Stomach (tissue), 19 donors: ENCODE measurements at places on chromosomes 6 and 20. TPM values are rescaled to one million over a fixed set of nuclear protein-coding genes. Genes with fewer than 3 reads are reported as not detected.

GRCh38 chr6:10684618-10685017 is 9.8 kb downstream of the C6orf52 start:
- no peak overlapping the region for H3K4me3 ChIP-seq
- DNase-seq = no peak
- no peaks in the 10 kb centered on the region for H3K4me1 ChIP-seq
- no peaks in the 10 kb centered on the region for H3K36me3 ChIP-seq
- no peaks in the 10 kb centered on the region for H3K27me3 ChIP-seq
- no peak overlapping the region for H3K27ac ChIP-seq

- H3K4me3 ChIP-seq = no peak overlapping the region
- H3K36me3 ChIP-seq = no peaks in the 10 kb centered on the region
- no peaks in the 10 kb centered on the region for H3K4me1 ChIP-seq
- H3K27me3 ChIP-seq = no peaks in the 10 kb centered on the region
- DNase-seq = no peak
Observed at GRCh38 chr6:116672306-116672705, 3.7 kb upstream of the ZUP1 start.

Gene EFCAB8
- total RNA-seq = not detected

- H3K4me3 ChIP-seq = no peak overlapping the region
- H3K36me3 ChIP-seq = no peaks in the 10 kb centered on the region
- no peaks in the 10 kb centered on the region for H3K27me3 ChIP-seq
- H3K4me1 ChIP-seq = peaks cover 5% of the 10 kb centered on the region
- H3K27ac ChIP-seq = no peak overlapping the region
Observed at GRCh38 chr20:53768329-53768728, 174.7 kb upstream of the ZNF217 start.

GRCh38 chr6:164208371-164208770 is 793.9 kb downstream of the QKI start:
- no peak overlapping the region for H3K4me3 ChIP-seq
- no peaks in the 10 kb centered on the region for H3K36me3 ChIP-seq
- no peaks in the 10 kb centered on the region for H3K4me1 ChIP-seq
- no peak for DNase-seq
- no peaks in the 10 kb centered on the region for H3K27me3 ChIP-seq

GRCh38 chr6:156747715-156748114 is 29.5 kb upstream of the ARID1B start:
- no peaks in the 10 kb centered on the region for H3K36me3 ChIP-seq
- no peak for DNase-seq
- no peak overlapping the region for H3K4me3 ChIP-seq

DNA sequence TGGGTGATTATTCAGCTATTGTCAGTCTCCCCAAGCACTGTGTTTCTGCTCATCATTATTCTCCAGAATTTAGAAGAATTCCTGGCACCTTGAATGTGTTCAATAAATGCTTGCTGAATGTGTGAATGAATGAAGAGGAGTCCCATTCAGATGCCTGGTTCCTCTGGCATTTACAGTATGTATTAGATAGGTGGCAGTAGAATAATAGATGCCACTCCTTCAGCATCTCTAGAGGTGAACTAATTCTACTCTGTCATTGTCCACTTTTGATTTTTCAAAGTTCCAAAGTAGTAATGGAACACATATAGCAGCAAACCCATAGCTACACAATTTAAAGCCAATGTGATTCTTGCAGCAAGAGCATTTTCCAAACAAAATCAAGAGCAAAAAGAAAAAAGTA is 118.9 kb upstream of the CEP162 start:
- H3K36me3 ChIP-seq = no peaks in the 10 kb centered on the region
- H3K4me3 ChIP-seq = no peak overlapping the region
- H3K27me3 ChIP-seq = no peaks in the 10 kb centered on the region
- H3K27ac ChIP-seq = no peak overlapping the region
- DNase-seq = no peak

Gene SLC16A10
- 14.6 TPM for total RNA-seq

GRCh38 chr6:19836799-19837510 is at the start of gene ID4:
ID4 (plus strand) TSS chr6:19837370; CDS start chr6:19837755, 385 bp downstream.
- H3K4me1 ChIP-seq = peaks cover 21% of the 10 kb centered on the region
- DNase-seq = peak; percentile 98
- H3K4me3 ChIP-seq = peak within 1 kb of the TSS; percentile 80
- peaks cover 59% of the 10 kb centered on the region for H3K27me3 ChIP-seq
- no peaks in the 10 kb centered on the region for H3K36me3 ChIP-seq

GRCh38 chr6:40077736-40078135 is 143.5 kb upstream of the MOCS1 start:
- no peak for DNase-seq
- no peaks in the 10 kb centered on the region for H3K4me1 ChIP-seq
- no peaks in the 10 kb centered on the region for H3K36me3 ChIP-seq

DNA sequence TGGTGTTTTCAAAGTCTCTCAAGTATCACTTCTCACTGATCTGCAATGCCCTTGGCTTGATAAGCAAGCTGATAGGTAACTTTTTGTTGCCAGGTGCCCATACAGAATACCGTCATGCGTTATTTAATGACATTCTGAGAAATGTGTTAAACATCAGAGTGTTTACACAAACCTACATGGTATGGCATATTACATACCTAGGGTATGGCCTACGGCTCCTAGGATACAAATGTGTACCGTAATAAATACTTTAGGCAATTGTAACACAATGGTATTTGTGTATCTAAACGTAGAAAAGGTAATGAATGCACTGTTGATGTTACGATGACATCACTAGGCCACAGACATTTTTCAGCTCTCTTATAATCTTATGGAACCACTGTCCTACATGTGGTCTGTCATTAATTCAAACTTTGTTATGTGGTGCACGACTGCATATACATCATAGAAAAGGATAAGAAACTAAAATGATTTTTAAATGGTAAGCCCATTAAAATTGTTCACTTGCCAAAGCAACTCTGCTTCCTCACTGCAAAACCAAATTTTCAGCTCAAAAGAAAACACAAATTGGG is 35.7 kb downstream of the CSNK2A1 start:
- H3K27ac ChIP-seq = no peak overlapping the region
- DNase-seq = no peak

DNA sequence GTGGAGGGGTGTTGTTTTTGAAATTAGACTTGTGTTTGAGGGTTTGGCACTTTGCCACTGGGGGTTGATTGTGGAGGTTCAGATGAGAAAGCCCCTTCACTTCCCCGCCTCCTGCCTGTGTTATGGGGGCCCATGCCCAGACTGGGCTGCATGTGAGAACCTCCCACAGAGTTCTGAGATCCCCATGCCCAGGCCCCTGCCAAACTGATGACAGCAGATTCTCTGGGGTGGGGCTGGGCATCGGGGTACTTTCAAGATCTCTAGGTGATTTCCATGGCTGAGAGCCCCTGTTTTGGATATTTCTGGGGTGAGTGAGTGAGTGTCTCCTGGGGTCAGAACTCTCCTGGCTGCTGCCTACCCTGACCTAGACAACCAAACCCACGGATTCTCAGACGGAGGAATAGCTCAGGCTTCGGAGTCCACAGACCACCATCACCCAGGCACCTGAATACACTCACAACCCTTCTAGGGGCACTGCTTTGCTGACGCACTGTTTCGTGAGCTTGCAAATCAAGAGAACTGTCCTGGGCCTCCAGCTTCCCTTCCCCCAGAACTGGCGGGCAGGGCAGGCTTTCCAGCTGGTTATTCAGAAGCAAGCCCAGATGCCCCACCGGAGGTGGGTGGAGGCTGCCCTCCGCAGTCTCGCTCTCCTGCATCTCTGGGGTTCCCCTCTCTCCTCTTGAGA is 6.3 kb downstream of the BCAS1 start:
- DNase-seq = no peak
- no peaks in the 10 kb centered on the region for H3K36me3 ChIP-seq

GRCh38 chr6:2857580-2858337 is 16.1 kb upstream of the SERPINB1 start:
- H3K36me3 ChIP-seq = no peaks in the 10 kb centered on the region
- peaks cover 21% of the 10 kb centered on the region for H3K4me1 ChIP-seq
- no peak overlapping the region for H3K4me3 ChIP-seq
- H3K27ac ChIP-seq = peak overlapping the region; percentile 78

- no peaks in the 10 kb centered on the region for H3K4me1 ChIP-seq
- no peak overlapping the region for H3K4me3 ChIP-seq
- H3K36me3 ChIP-seq = peaks cover 11% of the 10 kb centered on the region
- no peaks in the 10 kb centered on the region for H3K27me3 ChIP-seq
Observed at GRCh38 chr6:143952060-143952778, 55.8 kb downstream of the PLAGL1 start.

- H3K27ac ChIP-seq = peak within 1 kb of the TSS; percentile 86
- peaks cover 3% of the 10 kb centered on the region for H3K36me3 ChIP-seq
Observed at GRCh38 chr20:11917663-11918062, at the start of gene BTBD3. BTBD3 (plus strand) TSS chr20:11917893; CDS start chr20:11918276, 383 bp downstream.

DNA sequence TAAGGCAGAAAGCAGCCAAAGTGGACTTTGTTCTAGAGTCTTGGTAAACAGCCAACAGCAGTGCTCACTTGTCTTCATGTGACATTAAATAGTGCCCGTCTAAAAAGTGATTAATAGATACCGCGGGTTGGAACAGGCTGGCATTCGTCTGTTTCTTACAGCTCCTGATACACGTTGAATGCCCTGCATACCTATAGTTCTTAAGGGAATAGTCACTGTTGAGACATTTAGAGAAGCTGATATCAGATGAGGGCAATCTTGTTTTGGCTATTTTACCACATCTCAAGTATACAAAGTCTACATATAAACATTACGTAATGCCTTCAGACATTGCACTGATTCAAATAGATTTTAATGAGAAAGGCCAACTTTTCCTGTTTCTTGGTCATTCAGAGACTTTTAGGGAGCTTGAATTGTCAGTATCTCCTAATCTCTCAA is 374.9 kb upstream of the FLRT3 start:
- H3K27ac ChIP-seq = no peak overlapping the region
- H3K4me3 ChIP-seq = no peak overlapping the region
- no peaks in the 10 kb centered on the region for H3K36me3 ChIP-seq
- H3K27me3 ChIP-seq = no peaks in the 10 kb centered on the region

Gene CYP39A1
- total RNA-seq = 7.8 TPM

- H3K36me3 ChIP-seq = no peaks in the 10 kb centered on the region
- H3K27ac ChIP-seq = no peak overlapping the region
- DNase-seq = no peak
- H3K27me3 ChIP-seq = no peaks in the 10 kb centered on the region
- H3K4me3 ChIP-seq = no peak overlapping the region
Observed at GRCh38 chr6:21874372-21874771, 280.8 kb downstream of the SOX4 start.

GRCh38 chr6:67956352-67956751 is 678.7 kb upstream of the ADGRB3 start:
- H3K4me1 ChIP-seq = no peaks in the 10 kb centered on the region
- no peak overlapping the region for H3K4me3 ChIP-seq
- no peak for DNase-seq
- no peaks in the 10 kb centered on the region for H3K27me3 ChIP-seq
- no peaks in the 10 kb centered on the region for H3K36me3 ChIP-seq

GRCh38 chr20:15406072-15406471 is 1068.7 kb upstream of the FLRT3 start:
- H3K27me3 ChIP-seq = no peaks in the 10 kb centered on the region
- no peaks in the 10 kb centered on the region for H3K36me3 ChIP-seq
- H3K4me3 ChIP-seq = no peak overlapping the region
- no peaks in the 10 kb centered on the region for H3K4me1 ChIP-seq

Gene SLC52A3
- 0.89 TPM for total RNA-seq

Gene DNAAF9
- total RNA-seq = 23.7 TPM

Gene CRISP2
- not detected for total RNA-seq

Gene PPP1R14C
- not detected for total RNA-seq

- H3K4me3 ChIP-seq = no peak overlapping the region
- H3K27me3 ChIP-seq = no peaks in the 10 kb centered on the region
- H3K36me3 ChIP-seq = no peaks in the 10 kb centered on the region
- no peak overlapping the region for H3K27ac ChIP-seq
Observed at GRCh38 chr6:45714006-45714730, 301.5 kb downstream of the CLIC5 start.

DNA sequence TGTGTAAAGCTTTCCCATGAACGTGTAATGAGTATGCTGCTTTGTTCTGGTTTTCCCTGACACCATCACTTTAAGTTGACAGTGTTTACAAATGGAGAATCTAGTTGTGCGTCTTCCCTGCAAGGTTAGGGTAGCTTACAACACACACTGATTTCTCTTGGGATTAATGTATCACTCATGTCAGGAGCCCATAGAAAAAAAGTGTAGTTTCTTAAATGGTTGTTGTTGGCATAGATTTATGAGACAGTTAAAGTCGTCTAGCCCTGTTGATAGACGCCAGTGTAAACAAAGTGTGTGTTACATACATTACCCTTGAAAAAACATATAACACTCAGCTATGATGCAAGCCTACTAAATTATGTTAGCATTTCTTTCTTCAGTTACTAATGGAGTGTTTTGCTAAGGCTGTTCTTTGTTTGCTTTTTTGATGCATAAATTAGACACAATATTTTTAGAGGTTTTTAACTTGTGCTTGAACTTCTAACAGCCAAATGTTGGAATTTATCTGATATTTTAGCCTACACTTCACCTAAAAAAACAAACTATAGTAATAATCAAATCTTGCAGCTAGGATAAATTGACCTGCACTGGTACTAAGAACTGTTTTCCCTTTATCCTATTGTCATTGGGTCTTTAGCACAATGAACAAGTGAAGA is 88.6 kb downstream of the RNF217 start:
- no peaks in the 10 kb centered on the region for H3K4me1 ChIP-seq
- peaks cover 10% of the 10 kb centered on the region for H3K36me3 ChIP-seq
- peak; percentile 9 for DNase-seq
- no peak overlapping the region for H3K4me3 ChIP-seq

DNA sequence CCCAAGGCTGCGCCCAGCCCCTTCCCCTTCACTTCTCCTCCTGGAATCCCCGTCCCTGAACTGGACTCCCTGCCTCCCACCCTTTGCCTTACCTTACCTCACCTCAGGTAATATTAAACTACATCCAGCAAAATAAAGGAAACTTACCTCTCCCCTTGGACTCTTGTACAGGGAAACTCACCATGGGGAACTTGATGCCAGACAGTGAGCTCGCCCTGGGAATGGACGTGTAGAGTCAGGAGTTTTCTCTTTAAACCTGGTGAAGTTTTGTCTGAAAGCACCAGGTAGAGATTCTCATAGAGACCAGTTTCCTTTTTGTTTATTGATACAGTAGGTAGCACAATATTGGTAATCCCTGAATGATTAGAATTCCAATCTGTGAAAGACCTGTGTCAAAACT is 544 bp upstream of the HLA-C start:
- no peaks in the 10 kb centered on the region for H3K27me3 ChIP-seq
- H3K4me3 ChIP-seq = peak overlapping the region; percentile 54
- peaks cover 4% of the 10 kb centered on the region for H3K4me1 ChIP-seq
- peak; percentile 28 for DNase-seq
- peak overlapping the region; percentile 99 for H3K27ac ChIP-seq

DNA sequence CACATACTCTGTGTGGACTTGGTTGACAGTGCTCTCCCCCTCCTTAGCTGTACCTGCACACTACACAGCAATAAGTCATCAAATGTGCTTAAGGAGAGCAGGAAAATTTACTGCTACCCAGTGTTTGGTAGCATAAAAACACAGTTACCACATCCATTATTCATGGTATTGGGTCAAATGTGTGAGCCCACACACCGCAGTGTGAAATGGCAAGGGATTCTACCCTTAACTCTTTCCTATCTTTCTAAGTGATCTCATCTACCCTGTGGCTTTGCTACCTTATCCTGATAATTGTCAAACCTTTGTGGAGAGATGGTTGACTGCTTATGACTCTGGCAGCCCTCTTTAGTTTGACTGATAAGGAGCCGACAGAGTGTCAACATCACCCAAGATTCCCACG is 47.6 kb downstream of the STX11 start:
- no peak for DNase-seq
- no peak overlapping the region for H3K4me3 ChIP-seq
- H3K36me3 ChIP-seq = no peaks in the 10 kb centered on the region
- H3K27me3 ChIP-seq = no peaks in the 10 kb centered on the region
- no peaks in the 10 kb centered on the region for H3K4me1 ChIP-seq

- H3K36me3 ChIP-seq = no peaks in the 10 kb centered on the region
- H3K27me3 ChIP-seq = no peaks in the 10 kb centered on the region
- no peak overlapping the region for H3K4me3 ChIP-seq
- no peak for DNase-seq
- no peak overlapping the region for H3K27ac ChIP-seq
Observed at GRCh38 chr6:64477391-64477790, 841.8 kb downstream of the PHF3 start.
